ENCODE measurements at places on chromosomes 6 and 20.

GRCh38 chr6:81981812-81982211 is 229.3 kb upstream of the TENT5A start:
- no peak for DNase-seq

- DNase-seq: peak; percentile 16
Measured at GRCh38 chr20:768426-768978, at the start of gene SLC52A3. Gene SLC52A3 (minus strand): TSS chr20:768500. CDS start chr20:765774, 2,726 bp downstream.

DNA sequence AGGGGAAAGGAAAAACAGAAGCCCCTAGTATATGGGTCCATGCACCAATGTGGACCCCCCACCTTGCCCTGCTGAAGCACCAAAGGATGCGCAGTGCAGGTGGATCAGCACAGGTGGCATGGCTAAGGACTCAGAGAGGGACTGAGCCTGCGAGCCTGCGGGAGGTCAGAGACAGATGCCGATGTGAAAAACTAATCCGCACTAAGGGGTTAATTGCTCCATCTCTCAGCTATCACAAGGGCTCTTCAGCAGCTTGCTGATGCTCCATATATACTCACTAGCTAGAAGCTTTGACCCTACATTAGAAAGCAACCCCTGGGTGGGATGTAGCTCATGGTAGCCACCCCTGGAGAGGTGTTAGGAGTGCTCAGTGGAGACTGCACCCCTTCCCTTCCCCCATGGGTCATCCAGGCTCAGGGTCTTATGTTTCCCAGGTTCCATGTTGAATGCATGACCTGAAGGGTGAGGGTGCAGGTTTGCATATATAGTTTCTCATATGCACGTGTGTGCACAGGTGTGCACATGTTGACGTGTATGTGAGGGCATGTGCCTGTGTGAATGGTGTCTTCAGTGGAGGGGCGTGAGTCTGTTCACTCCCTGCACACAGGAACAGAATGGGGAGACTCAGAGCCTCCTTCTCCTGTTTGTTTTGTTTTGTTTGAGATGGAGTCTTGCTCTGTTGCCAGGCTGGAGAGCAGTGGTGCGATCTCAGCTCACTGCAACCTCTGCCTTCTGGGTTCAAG is 13.4 kb upstream of the IP6K3 start:
- DNase-seq: no peak

DNA sequence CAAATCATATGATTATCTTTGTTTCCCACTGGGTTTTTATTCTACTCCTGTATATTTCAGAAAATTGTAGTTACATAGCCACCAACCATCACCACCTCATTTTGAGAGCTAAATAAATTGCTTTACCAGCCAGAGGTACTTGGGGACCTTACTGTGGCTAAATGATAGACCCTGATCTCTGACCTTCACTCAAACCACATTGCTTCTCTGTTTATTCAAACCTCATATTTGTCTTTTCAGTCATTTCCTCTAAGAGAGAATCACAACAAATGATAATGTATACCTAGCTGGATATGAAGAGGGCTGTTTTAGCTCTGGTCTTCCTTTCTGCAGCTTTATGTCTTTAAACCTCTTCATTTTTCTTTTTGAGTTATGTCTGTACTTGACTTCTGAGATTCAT is 142.8 kb downstream of the ADGB start:
- DNase-seq: peak; percentile 40

DNA sequence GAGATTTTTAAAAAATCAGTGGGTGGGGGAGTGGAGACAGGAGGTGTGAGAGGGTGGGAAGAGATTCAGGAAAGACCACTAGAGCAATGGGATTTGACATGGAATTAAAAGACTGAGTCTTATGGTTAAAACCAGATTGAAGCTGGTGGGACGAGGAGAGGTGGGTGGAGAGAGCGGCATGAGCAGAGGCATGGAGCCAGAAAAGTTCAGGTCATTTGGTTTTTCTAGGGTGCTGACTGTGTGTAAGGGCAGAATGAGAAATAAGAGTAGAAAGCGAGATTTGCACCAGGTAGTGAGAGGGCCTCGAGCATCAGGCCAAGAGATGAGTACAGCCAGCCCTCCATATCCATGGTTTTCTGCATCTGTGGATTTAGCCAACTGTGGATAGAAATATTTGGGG is 121.3 kb downstream of the TCP11 start:
- no peak for DNase-seq

DNA sequence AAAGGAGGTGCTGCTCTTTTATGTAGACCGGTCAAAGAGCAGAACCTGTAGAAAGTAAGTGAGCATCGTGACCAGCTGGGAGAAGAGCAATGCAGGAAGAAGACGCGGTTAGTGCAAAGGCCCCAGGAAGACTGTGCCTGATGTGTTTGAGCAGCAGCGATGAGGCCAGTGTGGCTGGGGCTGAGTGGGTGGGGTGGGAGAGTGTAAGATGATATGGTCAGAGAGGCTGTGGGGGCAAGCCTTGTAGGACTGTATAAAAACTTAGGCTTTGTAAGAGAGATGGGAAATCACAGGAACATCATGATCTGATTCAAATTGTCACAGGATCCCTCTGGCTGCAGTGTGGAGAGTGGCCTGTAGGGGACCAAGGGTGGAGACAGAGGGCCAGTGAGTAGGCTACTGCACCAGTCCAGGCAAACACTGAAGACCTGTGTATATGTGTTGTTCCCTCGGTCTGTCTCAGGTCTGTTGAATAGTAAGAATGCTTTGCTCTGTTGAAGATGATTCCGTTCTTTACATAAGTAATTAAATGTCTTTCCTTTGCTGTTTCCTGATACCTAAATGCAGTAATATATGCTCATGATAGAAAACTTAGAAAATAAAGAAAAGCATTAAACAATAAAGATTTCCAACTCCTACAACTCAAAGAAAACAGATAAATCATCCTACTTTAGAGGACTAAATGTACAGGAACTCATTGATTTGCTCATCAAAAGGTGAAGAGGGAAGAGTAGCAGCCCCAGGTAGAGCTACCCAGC is 23.6 kb upstream of the WFDC2 start:
- DNase-seq: peak; percentile 33

DNA sequence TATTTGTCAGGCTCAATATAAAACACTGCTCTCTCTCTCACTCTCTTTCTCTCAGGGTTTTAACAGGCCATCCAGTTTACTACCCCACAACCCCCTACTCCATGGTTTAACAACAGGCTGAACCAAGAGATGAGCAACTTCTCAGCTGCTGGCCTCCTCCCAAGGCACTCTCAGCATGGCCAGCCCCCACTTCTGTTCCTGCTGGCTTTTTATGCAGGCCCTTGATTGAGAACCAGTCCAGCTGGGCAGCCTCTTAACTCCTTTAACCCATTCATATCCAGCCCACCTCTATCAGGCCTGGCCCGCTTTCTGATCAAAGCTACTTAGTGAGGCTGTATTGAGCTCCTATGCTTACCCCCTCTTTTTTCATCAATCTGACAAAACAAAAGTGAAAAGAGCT is 346.8 kb upstream of the POU3F2 start:
- DNase-seq: no peak

DNA sequence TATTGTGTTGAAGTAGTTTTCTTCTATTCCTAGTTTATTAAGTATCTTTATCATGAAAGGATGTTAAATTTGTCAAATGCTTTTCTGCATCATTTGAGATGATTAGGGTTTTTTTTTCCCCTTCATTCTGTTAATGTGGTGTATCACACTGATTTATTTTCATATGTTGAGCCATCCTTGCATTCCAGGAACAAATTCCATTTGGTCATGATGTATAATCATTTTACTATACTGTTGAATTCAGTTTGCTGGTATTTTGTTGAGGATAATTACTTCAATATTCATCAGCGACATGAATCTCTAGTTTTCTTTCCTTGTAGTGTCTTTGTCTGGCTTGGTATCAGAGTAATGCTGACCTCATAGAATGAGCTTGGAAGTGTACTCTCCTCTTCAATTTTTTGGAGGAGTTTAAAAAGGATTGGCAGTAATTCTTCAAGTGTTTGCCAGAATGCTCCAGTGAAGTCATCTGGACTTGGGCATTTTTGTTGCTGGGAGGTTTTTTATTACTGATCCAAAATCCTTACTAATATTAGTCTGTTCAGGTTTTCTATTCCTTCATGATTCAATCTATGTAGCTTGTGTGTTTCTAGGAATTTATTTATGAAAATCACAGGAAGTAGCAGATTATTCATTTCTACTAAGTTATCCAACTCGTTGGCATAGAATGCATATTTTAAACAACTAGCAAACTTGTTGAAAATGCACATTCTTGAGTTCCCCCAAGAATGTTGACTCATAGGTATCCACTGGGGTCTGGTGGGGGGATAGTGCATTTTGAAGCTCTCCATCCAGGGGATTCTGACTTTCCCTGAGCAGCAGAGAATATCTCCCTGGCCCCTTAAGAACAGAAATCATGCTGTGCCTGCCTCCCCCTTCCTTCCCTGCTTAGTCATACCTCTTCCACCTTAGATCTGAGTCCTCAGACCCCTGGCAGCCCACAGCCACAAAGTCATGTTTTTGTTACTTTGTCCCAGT is 187.1 kb downstream of the BMP7 start:
- no peak for DNase-seq

- DNase-seq: no peak
Measured at GRCh38 chr6:52306972-52307870, 22.7 kb upstream of the MCM3 start.

DNA sequence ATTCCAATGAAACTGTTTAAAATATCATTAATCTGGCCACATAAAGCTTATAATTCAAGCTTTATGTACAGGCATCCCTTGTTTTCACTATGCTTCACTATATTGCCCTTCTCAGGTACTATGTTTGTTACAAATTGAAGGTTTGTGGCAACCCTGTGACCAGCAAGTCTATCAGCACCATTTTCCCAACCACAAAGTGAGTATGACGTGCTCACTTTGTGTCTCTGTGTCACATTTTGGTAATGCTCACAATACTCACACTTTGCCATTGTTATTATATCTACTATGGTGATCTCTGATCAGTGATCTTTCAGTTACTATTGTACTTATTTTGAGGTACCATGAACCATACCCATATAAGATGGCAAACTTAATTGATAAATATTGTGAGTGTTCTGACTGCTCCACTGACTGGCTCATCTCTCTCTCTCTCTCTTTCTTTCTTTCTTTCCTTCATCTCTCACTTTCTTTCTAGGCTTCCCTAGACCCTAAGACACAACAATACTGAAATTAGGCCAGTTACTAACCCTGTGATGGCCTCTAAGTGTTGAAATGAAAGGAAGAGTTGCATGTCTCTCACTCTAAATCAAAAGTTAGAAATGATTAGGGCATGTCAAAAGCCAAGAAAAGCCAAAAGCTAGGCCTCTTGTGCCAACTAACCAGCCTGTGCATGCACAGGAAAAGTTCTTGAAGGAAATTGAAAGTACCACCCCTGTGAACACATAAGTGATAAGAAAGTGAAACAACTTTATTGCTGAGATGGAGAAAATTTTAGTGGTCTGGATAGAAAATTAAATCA is 227.9 kb downstream of the BCAS1 start:
- DNase-seq: no peak

DNA sequence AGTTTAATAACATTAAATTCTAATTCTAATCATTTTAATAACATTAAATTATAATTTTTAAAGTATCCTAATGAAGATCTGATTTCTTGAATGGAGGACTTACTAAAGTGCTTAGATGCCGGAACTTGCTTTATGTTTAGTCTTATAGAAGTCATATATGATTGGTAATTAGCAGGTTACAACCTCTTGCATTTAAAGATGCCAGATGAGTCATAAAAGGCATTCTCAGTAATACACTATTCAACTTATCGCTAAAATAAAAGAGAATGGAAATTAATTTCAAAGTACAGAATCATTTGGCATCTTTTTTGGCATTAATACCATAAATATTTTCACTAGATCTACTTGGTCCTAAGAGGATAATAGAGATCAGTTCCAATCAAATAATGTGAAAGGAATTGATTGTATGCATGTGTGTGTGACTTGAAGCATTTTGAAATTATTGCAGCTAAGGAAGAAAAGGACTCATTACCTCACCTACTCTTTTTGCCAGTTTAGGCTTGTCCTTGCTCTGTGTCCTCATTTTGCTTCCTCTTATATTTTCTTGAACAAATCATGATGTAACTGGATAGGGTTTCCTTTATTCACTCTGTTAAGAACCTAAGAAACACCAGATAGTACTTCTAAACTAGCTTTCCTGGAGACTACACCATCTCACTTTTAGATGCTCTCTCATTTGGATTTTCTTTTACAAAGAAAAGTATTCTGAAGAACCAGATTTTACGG is 2.7 kb downstream of the COL21A1 start:
- DNase-seq: no peak

GRCh38 chr6:168133168-168133561 is 54.2 kb upstream of the FRMD1 start:
- no peak for DNase-seq

GRCh38 chr6:131688286-131688685 is 12.9 kb downstream of the OR2A4 start:
- no peak for DNase-seq

DNA sequence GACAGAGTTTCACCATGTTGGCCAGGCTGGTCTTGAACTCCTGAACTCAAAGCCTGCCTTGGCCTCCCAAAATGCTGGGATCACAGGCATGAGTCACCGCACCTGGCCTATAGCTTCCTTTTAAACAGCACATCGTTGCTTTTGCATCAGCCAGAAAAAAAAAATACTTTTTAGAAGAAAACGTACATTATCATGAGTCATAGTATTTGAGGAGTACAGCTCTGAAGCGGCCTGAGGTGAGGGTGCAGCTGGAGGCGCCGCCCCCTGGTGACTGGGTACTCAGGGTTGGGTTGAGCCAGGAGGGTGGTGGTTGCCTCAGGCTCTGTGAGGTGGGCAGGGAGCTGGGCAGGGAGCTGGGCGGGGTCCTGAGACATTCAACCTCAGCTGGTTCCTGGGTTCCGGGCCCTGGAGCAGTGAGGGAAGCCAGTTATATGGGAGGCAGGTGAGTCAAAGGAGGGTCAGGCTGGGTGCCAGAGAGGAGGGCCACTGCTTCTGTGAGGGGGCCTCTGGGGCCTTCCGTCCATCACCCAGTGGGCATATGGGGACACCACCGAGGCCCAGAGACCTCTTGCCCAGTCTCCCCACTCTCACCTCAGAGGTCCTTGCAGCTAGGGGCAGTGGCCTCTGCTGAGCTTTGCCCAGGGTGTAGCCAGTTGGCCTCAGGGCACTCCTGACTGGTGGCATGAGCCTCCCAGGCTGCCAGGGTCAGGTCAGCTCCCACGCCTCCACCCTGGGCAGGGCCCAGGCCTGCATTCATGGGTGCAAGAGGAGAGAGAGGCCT is 11.7 kb upstream of the ID1 start:
- peak; percentile 86 for DNase-seq

GRCh38 chr20:21503345-21503744 is 10.5 kb downstream of the NKX2-2 start:
- DNase-seq: no peak
